ENCODE measurements at places on chromosomes 1 and 21.
A peak's percentile ranks its signal among the peaks of the same experiment; 100 is the strongest.

DNA sequence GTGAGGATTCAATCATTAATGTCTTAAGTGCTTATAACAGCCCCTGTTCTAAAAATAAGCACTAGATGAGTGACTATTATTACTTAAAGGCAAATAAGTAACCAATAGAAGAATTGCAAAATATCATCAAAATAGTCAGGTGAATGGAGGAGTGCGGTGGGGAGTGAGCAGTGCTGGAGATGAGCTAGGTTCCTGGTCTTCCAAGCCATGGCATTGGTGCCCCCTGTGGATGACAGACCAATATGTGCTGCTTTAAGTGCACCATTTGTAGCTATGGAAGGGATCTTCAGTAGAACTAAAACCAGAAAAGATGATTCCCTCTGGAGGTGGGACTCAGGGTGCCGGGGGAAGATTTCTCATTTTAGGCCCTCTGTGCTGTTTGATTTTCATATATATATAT lies 46.1 kb upstream of the SLC30A1 start:
- no peak for DNase-seq

- DNase-seq = peak; percentile 69
These were observed 19.4 kb downstream of the PLEKHM2 start for GRCh38 chr1:15703562-15703961.

DNA sequence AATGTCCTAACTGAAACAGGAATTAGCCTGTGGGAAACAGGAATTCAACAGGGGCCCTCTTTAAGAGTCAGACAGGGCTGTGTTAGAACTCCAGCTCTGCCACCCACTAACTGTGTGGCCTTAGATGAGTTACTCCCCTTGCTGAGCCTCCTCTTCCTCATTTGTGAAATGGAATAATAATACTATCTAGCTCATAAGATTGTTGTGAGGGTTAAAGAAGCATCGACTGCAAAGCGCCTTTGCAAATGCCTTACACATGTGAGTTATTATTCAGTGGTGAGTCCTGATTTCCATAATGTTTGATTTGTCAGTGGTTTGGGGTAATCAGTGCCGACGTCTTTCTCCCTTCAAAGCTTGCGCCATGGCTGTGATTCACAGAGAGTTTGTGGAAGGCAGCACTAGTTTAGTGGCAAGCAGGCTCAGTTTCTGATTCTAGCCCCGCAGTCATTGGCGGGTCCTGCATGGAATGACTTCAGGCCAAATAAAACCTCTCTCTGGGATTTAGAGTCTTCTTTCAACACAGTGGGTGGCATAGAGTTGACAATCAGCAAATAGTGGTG lies 388.5 kb downstream of the PLPP3 start:
- DNase-seq = no peak

DNA sequence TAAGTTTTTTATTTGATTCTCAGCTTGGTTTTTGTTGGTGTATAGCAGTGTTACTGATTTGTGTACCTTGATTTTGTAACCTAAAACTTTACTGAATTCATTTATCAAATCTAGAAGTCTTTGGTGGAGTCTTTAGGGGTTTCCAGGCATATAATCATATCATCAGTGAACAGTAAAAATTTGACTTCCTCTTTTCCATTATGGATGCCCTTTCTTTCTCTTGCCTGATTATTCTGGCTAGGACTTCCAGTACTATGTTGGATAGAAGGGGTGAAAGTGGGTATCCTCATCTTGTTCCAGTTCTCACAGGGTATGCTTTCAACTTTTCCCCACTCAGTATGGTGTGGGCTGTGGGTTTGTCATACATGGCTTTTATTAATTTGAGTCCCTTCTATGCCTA lies 23.6 kb upstream of the MAB21L3 start:
- no peak for DNase-seq

- DNase-seq = no peak
These were observed 3.8 kb downstream of the F13B start for GRCh38 chr1:197063212-197063611.

DNA sequence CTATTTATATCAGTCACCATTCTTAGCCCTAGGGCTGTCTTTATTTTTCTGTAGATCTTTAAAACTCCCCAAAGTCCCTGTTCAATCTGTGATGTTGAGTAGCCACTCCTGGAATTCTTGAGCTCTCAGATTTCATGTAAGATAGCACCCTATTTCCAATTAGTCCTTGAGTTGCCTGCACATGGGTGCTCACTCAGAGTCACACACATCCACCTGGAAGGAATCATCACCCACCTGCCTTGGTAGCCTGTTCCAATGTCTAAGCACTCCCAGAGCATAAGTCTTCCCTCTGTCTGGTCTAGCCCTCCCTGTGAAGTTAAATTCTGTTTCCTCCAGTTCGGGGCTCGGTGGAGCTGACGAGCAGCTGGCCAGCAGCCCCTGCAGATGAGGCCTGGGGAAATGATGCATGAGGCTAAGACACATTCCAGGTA lies 14.7 kb upstream of the ATF3 start:
- no peak for DNase-seq

GRCh38 chr1:90728502-90729287 lies 11.6 kb upstream of the BARHL2 start:
- DNase-seq = no peak

DNA sequence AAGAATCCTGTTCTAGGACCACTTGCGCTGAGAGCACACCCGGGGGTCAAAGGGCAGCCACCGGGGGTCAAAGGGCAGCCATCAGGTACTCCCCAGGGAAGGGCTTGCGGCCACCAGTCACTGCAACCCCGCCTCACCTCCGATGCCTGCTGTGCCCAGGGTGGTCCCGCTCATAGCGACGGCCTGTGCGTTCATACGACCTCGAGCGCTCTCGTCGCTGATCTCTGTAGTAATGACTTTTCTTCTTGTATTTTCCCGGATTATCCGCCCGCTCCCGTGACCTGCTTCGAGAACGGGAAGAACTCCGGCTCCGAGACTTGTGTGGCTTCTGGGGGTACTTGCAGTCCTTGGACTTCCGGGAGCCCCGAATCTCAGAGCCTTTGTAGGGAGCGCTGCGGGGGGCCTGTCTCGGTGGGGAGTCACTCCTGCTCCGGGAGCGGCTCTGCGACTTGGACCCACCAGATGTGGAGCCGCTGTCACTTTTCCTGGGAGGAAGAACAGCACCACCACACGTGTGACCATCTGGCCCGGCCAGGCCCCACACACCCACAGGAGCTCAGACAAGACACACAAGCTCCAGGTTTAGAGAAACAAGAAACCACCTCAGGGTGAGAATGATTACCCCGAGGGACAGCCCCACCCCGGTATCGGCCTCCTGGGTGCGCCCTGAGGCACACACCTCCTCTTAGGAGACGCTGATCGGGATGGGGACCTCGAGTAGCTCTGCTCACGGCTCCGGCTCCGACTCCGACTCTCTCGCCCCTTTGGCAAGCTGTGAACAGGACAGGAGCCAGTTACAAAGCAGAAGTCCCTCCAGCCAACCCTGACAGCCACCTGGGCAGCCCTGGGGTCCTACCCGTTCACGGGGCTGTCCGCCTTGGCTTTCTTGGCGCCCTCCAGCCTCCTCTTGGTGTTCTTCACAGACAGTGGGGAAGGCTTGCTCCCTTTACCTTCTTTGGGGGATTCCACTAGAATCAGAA lies 11.7 kb downstream of the CCNL2 start:
- DNase-seq = no peak

DNA sequence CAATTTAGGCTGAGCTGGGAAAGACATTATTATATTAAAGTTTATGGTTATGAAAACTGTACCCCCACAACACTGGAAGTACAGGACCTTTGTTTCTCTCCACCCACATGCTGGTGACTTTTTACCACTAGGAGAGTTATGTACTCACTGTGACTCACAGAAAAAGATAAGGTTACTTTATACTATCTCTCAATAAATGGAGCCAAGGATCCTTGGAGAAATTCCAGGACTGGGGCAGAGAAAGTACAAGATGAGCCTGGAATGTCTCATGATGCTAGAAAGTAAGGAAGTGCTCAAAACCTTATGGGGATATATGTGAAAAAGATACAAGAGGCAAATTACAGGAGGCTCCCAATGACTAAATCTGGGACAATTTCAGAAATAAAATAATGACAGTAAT lies 63.9 kb upstream of the C1orf105 start:
- DNase-seq = peak; percentile 61

GRCh38 chr1:222897527-222898190 lies 82.8 kb downstream of the DISP1 start:
- DNase-seq = no peak

GRCh38 chr1:59396387-59396786 lies 99.5 kb downstream of the FGGY start:
- DNase-seq = no peak

DNA sequence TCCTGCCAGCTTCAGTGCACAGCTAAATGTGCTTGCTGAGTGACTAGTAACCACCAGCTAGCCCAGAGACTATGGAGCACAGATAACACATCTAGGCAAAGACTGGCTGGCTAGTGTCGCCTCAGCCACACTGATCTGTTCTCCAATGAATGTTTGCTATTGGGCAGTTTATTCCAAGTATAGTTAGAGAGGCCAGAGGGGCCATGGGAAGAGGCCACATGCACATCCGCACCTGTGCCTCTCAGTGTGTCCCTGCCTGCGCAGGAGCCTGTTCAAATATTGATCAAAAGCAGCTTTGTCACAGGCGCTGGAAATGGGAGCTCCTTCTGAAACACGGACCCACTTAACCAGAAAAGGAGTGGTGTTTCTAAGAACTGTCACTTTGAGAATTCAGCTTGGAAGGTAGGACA lies 51.3 kb upstream of the ATP1A1 start:
- DNase-seq = no peak

GRCh38 chr1:226408285-226409184 lies 642 bp upstream of the PARP1 start:
- no peak for DNase-seq

GRCh38 chr21:42414066-42414465 lies 10.4 kb downstream of the UBASH3A start:
- DNase-seq = no peak

- no peak for DNase-seq
These were observed 31.5 kb downstream of the PHC2 start for GRCh38 chr1:33399375-33399774.

DNA sequence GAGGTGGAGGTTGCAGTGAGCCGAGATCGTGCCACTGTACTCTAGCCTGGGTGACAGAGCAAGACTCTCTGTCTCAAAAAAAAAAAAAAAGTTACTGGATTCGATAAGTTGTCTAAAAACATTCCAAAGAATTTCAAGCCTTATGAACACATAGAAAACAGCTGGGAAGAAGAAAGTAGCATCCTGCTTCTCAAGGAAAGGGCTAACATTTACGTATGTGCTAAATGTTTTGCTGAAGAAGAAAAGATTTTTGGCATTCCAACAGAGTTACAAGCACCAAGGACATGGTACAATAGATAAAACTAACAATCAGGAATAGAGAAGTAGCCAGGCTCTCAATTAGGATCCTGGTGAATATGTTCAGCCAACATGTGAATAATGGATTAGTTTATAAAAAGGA lies 69.8 kb downstream of the HFM1 start:
- DNase-seq = no peak

DNA sequence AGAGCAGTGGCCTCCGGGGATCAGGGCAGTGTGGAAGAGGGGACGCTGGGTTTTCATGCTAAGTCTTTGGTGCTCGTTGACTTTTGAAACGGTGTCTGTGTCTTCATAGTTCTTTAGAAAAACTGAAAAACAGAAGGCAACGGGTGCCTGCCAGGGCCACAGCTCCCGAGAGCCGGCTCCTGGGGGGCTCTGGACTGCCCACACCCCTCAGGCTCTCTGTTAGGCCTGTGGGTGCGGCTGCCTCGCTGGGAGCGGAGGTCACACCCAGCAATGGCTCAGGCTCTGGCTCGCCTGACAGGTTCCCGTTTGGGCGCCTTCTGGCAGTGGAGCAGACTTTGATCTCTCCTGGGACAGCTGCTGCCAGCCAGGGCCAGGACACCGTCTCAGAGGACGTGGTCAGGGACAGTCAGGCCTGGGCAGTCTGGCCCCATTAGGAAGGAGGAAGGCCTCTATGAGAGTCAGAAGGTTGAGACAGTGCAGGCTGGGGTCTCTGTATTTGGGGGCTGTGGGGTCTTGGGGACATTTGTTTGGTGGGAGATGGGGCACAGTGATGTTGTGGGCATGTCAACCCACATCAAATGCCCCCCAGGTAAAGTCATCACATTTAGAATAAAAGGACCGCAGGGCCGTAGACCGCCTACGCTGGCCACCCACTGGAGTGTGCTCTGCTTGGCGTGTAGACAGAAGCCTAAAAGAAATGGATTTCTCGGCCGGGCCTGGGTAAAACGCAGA lies 5.6 kb downstream of the ARHGEF16 start:
- peak; percentile 88 for DNase-seq

- DNase-seq = no peak
These were observed 17.6 kb downstream of the TEX35 start for GRCh38 chr1:178530502-178530901.

DNA sequence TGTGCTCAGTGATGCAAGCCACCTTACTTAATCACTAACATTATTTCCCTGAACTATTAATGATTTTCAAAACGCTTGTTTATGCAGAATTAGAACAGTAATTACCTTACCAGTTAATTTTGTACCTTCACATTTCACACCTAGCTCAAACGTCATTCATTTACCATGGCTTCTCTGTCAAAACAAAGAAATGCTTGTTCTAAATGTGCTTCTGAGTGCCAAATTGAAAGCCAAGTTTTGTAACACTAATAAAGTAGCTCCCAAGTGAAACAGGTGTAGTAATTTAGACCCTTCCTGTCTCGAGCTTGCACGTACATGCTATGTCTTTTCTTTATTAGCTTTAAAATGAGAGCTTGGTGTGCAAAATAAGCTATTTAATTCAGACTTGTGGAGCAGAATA lies 533.7 kb upstream of the PKN2 start:
- DNase-seq = no peak

DNA sequence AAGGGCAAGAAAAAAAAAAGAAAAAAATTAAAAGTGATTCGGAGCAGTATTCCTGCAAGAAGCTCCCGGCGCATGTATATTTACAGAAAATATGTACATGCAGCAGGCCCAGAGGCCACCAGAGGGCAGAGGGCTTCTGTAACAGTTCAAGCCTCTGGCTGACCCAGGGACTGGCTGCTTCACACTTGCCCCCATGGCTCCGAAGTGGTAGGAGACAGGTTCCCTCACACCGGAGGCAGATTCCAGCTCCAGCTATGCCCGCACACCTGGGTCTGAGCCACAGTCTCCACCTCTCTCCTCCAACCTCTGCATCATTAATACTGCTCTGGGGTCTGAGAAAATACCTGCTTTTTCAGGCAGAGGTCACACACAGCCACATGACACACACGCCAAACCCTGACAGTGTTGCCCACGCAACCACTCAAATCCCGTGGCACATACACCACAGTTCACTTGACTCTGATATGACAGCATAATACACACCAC lies 2.2 kb upstream of the ARHGAP30 start:
- no peak for DNase-seq
